Right renal cortex interstitium (tissue), 3 donors: ENCODE measurements at places on chromosomes 3 and 15. TPM values are rescaled to one million over a fixed set of nuclear protein-coding genes. Genes with fewer than 3 reads are reported as not detected.

The HTR3E gene
- polyA plus RNA-seq, result not detected

DNA sequence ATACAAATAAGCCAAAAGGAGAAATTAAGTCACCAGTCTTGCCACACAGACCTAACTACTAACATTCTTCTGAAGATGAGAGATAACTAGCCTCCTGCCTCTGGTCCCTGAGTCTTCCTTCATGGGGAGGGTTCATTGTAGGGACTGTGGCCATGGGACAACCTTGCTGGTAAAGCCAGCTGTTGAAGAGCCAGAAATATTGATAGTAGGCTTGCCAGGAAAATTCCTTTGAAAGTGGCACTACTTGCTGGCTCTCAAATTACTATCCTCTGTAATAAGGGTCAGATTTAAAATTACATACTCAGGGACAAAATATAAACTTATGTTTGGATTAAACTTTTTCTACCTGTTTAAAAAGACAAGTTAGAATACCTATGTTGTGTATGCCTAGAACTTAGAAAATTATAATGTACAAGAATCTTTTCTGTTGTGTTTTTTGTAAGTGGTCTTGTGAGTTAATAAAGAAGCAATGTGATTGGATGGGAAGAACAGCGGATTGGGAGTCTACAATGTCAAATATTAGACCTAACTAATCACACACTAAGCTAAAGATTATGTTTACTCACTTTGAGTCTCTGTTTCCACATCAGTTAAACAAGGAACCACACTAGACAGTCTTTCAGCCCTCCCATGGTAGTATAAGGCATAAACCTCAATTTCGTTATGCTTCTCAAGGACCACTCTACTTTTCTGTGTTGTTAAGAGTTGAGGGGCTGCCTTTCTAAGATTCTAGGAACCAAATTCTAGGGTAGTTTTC is 60.0 kb upstream of the TRIM71 start:
- no peak for DNase-seq

The C3orf33 gene
- 10.4 TPM for polyA plus RNA-seq

The UROC1 gene
- 0.04 TPM for polyA plus RNA-seq

DNA sequence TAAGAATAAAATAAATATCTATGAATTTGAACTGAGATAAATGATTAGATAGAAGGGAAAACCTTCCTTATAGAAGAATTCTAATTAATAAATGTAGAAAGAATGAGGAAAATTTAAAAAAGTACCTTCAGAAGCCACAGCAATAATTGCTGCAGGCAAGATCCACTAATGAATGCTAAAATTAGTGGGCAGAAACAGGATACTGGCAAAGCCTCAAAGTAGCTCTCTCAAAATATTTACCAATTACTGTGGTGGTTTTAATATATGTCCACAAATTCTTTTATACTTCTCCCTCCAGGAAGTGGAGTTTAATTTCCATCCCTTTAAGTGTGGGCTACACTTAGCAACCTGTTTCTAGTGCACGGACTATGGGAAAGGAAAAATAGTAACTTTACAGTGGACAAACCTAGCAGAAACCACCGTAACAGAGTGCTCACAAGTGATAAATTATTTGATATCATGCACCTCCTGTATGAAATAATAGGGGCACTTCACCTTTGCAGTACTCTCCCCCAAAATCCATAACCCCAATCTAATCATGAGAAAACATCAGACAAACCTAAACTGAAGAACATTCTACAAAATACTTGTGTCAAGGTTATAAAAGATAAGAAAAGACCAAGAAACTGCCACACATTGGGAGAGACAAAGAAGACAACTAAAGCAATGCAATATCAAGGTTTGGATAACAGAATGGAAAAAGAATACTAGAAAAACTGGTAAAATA is 6.8 kb downstream of the PEAK1 start:
- no peak for DNase-seq

The WDR93 gene
- 2.3 TPM for polyA plus RNA-seq

DNA sequence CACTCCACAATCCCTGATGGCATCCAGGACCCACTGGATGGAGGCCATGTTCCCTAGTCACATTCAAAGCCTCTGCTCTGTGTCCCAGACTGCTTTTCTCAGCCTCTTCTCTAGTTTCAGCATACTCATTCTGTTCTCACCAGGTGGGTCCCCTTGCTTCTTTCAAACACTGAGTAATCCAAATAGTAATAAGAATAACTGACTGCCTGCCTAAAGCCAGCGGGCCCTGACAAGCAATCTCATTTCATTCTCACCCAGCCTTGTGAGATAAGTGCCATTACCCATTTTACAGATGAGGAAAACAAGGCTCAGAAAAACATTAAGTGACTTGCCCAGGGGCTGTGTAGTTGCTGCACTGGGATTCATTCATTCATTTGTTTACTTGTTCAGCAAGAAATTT is 25.4 kb downstream of the MAPKAPK3 start:
- no peak for DNase-seq

DNA sequence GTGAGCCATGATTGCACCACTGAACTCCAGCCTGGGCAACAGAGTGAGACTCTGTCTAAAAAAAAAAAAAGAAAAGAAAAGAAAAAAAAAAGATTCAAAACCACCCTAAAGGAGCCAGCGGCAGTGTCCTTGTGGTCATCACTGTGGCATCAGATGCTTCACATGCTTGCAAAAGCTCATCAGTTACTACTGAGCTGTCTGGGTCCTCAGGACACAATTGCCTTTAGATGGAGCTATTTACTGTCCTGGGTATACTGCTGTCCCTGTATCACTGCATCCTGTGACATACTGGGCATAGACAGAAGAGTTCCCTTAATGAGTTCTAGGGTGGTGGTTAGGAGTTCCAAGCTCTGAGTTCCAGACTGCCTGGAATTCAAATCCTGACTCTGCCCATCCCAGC is 85.8 kb downstream of the LINGO1 start:
- DNase-seq, result no peak

The NDUFB5 gene
- 206 TPM for polyA plus RNA-seq

- DNase-seq, result no peak
Observed at GRCh38 chr3:39226106-39226741, 33.8 kb upstream of the XIRP1 start.
